ENCODE measurements at places on chromosomes 12 and 14. TPM values are rescaled to one million over a fixed set of nuclear protein-coding genes. Genes with fewer than 3 reads are reported as not detected.

The E2F7 gene
- total RNA-seq = 8.2 TPM

The HEATR5A gene
- total RNA-seq = 62.0 TPM

The TMEM229B gene
- total RNA-seq = 1.2 TPM

The B4GALNT1 gene
- total RNA-seq = 1.5 TPM

The RNASE7 gene
- total RNA-seq = not detected

The RILPL2 gene
- 35.2 TPM for total RNA-seq

The SVOP gene
- not detected for total RNA-seq

The NTN4 gene
- total RNA-seq = 347 TPM

The SGPP1 gene
- total RNA-seq = 27.4 TPM

The CSRNP2 gene
- total RNA-seq = 14.4 TPM

Measured in aortic smooth muscle cell (primary cell).